ENCODE measurements at places on chromosomes 12 and 14. TPM values are rescaled to one million over a fixed set of nuclear protein-coding genes. Genes with fewer than 3 reads are reported as not detected.

The RNU4-1 gene
- under 0.01 TPM for total RNA-seq

The OR6C2 gene
- not detected for total RNA-seq

The CD27 gene
- total RNA-seq, result not detected

The SERPINA10 gene
- not detected for total RNA-seq

The RFLNA gene
- total RNA-seq, result 12.0 TPM

The CLECL1 gene
- not detected for total RNA-seq

The KCNMB4 gene
- total RNA-seq, result 1.9 TPM

The PIWIL1 gene
- total RNA-seq, result not detected

The CMA1 gene
- not detected for total RNA-seq

The CD69 gene
- total RNA-seq, result not detected

Measured in tracheal epithelial cell (primary cell).